ENCODE measurements at places on chromosomes 13 and 19.
A peak's percentile ranks its signal among the peaks of the same experiment; 100 is the strongest.

GRCh38 chr13:65940720-65941119 is 1289.4 kb downstream of the PCDH9 start:
- peak; percentile 53 for DNase-seq

GRCh38 chr13:62040806-62041205 is 625.2 kb upstream of the PCDH20 start:
- DNase-seq: no peak

DNA sequence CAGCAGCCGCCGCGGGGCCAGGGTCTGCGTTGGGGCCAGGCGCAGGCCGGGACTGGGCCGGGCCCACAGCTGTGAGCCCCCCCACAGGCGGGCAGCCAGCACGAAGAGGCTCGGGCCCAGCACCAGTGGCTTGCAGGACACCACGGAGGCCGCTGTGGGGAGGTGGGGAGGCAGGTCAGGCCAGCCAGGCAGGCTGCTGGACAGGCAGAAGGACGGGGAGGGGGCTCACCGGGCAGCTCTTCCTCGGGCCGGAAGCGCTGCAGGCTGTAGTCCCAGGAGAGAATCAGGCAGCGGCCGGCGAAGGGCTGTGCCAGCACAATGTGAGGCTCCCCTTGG is 8.3 kb downstream of the LGI4 start:
- no peak for DNase-seq

DNA sequence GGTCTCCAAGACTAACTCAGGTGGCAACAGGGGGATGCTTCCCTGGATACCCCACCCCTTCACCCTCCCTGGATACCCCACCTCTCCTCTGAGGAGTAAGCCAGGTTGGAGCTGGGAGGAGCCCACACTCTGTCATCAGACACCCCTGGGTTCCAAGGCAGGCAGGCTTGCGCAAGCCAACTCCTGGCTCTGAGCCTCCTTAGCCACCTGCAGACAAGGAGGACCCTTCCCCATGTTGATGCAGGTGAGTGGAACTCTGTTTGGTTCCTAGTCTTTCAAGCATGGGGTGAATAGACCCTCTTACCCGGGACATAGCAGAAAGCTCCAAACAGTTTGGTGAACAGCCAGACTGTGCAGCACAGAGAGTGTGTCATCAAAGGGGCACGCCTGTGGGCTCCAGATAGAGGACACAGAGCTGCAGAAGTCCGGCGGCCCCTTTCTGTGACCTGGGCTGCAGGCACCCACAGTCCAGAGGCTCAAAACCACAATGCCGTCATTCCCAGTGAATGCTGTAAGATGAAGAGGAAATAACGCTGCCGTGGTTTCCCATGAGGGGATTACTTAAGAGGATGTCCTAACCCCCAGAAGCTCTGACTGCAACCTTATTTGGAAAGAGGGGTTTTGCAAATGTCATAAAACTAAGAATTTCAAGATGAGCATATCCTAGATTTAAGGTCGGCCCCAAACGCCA is 12.1 kb upstream of the HAS1 start:
- peak; percentile 68 for DNase-seq

DNA sequence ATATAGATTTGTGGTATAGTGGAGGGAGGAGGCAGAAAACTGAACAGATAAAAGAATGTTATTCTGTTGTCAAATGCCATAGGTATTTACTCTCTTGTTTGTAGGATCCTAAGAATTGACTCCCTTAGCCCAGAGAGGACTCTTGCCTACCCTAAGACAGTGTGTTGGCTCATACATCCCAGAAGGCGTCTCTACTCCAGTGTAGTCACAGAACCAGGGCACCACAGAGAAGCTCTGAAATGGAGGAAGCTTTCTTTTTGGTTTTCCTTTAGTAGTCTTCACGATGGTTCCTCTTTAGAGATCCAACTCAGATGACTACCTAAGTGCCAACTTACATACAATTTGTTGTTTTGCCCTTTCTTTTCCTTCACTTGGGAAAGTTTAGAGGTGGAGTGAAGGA is 14.0 kb downstream of the GPR183 start:
- no peak for DNase-seq

- DNase-seq: no peak
These were observed 11.0 kb upstream of the JUND start for GRCh38 chr19:18292462-18292809.

DNA sequence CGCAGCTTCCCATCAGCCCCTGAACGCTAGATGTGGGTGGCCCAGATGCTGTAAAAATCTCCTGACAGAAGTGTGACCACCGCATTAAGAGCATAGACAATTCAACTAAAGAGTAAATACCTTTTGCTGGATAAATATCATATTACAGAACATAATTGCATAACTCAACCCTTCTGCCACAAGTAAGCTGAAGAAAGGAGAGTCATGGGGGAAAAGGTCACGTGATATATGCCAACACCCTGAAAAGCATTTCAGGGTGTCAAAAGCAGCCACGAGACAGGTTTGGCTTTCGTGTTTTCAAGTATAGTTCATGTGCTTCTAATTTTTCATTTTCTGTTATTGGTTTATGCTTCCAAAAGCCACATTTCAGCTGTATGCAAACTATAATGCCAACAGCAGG is 71.3 kb downstream of the LHFPL6 start:
- DNase-seq: no peak

GRCh38 chr13:31807090-31807541 is 67.8 kb downstream of the RXFP2 start:
- no peak for DNase-seq

GRCh38 chr13:111395511-111396393 is 75.3 kb downstream of the TEX29 start:
- no peak for DNase-seq

GRCh38 chr19:27672309-27673047 is 1540.5 kb downstream of the UQCRFS1 start:
- DNase-seq: peak; percentile 35

DNA sequence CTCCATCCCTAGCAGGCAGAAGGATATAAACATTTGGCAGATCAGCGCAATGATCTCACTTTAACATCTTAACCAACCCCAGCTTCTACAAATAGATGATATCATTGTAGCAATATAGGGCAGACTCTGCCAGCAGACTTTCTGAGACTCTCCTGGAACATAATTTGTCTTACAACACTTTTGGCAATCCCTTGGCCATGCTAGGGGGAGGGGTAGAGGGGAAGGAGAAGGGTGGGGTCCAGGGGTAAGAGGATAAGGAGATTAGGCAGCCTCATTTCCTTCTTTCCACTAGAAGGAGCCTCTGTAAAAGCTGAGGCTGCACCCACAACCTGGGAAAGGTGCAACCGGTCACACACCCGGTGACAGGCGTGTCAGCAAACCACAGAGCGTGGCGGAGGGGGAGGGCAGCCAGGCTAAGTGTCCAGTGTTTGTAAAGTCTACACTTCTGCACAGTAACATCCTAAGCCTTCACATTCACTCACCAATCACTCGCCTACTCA is 8.7 kb upstream of the UBAC2 start:
- DNase-seq: no peak

GRCh38 chr19:9981406-9982260 is 28.7 kb downstream of the COL5A3 start:
- DNase-seq: no peak

DNA sequence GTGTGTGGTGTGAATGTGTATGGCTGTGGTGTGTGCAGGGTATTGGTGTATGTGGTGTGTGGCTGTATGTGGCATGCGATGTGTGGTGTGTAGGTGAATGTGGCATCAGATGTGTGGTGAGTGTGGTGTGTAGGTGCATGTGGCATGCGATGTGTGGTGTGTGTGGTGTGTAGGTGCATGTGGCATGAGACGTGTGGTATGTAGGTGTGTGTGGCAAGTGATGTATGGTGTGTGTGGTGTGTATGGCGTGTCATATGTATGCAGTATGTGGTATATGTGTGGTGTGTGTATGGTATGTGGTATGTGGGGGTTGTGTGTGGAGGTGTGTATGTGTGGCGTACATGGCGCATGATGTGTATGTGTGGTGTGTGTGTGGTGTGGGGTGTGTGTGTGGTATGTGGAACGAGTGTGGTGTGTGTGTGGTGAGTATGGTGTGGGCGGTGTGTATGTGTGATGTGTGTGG is 63.4 kb downstream of the PEPD start:
- DNase-seq: no peak

DNA sequence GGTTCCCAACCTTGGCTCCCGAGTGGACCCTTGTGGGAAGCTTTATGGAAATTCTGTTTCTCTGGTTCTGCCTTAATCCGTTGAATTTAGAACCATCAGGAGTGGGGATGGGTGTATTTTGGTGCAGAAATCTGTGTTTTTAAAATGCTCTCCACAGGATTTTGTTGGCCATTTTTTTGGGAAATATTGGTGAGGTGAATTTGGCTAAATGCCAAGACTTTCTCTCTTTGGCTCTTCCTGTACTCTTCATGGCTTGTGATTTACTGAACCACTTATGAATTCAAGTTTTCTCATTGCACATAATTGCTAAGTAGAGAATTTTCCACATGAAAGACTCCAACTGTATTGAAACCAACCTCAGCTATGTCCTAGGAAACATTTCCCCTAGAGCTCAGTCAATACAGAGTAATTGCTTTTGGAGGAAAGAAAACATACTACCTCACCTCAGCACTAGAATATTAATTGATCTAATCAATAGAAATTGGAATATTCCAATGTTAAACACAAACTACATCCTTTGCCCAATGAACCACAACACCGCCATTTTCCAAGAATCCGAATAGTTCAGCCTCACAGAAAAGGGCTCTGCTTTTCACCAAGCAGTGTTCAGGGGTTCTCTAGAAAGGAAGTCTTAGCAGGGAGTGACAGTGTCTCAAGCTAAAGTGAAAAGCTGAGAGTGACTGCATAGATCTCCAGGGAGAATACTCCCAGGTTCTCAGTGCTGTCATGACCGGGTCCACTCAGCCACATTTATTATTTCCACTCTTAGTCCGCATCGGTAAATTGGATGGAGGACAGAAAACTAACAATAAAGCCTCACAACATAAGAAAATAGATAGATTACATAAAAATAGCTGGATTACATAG is 60.3 kb downstream of the ERCC5 start:
- DNase-seq: no peak

DNA sequence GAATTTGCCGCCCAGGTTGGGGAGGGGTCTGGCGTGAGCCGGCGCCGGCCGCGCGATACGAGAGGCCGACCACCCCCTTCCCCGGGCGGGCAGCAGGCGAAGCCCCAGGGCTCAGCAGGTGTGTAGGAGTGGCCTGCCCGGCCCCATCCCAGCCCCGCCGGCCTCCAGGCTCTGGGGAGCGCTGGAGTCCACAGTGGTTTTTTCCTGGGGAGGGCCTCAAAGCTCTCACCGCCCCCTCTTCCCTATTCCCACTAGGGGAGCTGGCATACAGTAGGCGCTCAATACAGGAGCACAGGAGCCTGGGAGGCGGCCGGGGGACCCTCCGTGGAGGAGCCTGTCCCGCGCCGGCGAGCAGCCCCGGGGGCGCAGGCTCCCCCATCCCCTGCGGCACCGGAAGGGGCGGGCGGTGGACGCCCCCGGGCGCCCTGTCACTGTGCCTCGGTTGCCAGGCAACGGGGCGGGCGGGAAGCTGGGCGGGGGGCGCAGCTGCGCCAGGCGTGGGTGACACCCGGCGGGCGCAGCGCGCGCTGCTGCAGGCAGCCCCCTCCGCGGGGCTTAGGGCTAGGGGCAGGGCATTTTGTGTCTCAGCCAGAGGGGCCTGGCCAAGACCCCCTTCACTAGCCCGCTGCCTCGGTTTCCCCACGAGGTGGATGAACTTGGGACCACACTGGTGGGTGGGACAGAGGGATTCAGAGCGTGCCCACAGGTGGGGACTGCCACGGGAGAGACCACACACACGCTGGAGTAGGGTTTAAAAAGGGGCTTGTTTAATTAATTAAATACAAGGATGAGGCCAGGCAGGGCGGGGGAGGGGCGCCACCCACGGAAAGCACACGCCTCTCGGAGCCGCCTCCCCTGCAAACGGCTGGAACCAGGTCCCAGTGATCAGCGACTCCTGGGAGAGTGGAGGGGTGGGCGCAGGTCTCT is 3.6 kb upstream of the REXO1 start:
- no peak for DNase-seq

- no peak for DNase-seq
These were observed 18.6 kb downstream of the NALCN start for GRCh38 chr13:101397742-101398141.

DNA sequence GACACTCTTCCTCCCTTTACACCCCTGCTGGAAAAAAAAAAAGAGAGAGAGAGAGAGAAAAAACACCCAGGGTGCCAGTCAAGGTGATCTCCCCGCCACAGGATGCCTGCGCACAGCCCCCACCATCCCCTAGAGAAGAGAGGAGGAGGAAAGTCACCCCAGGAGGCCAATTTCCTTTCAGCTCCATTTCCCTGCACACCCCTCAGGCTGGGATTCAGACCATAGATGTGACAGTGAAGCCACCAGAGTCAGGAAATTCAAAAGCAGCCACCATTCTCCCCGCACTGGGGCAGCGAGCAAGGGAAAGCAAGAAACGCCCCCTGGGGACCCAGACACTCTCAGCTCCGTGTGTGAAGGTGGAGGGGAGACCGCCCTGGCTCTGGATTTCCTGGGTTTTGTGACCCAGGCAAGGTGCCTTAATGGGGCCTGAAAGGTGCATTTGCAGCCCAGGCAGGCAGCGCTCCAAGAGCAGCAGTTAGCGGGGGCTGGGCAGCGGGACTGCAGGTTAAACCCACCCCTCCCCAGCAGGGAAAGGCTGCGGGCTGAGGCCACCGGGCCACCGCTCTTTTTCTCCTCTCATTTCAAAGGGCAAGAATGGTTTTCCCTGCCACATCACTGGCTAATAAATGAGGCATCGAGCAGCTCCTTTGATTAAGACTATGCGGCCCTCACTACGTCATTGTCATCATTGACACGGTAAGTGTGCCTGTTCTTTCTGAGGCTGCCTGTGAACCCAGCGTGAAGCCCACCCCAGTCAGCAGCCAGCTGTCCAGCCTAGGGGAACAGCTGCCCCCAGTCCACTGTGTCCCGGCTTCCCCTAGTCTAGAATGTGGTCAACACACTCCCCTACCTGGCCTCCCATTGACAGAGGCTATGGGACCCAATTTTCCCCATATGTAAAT is 83.8 kb upstream of the TM9SF2 start:
- DNase-seq: no peak

DNA sequence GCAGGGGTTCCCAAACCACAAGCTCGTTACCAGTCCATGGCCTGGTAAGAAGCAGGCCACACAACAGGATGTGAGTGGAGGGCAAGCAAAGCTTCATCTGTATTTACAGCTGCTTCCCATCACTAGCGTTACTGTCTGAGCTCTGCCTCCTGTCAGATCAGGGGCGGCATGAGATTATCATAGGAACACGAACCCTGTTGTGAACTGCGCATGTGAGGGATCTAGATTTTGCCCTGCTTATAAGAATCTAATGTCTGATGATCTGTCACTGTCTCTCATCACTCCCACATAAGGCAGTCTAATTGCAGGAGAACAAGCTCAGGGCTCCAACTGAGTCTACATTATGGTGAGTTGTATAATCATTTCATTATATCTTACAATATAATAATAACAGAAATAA is 677.4 kb upstream of the SLITRK6 start:
- DNase-seq: no peak

GRCh38 chr19:13120031-13120430 is 2.0 kb downstream of the NACC1 start:
- no peak for DNase-seq

GRCh38 chr13:105334211-105334610 is 1201.3 kb downstream of the EFNB2 start:
- DNase-seq: no peak
